ENCODE measurements at places on chromosomes 6 and 20. TPM values are rescaled to one million over a fixed set of nuclear protein-coding genes. Genes with fewer than 3 reads are reported as not detected.

The LHFPL5 gene
- not detected for total RNA-seq

The HCRTR2 gene
- total RNA-seq = not detected

The FHL5 gene
- total RNA-seq = not detected

The STMND1 gene
- not detected for total RNA-seq

The ARID1B gene
- 82.5 TPM for total RNA-seq

The OTOR gene
- not detected for total RNA-seq

The ARMC2 gene
- total RNA-seq = 6.9 TPM

The XKR7 gene
- 0.05 TPM for total RNA-seq

The PRDM1 gene
- 56.8 TPM for total RNA-seq

The FAXC gene
- not detected for total RNA-seq

The ARMH2 gene
- total RNA-seq = 1.4 TPM

All from T-helper 2 cell treated with Interferon-gamma antibody and Interleukin-4, amounts not matched to agents 100 ng/mL and 5 ng/mL, for 36 hours (primary cell).